HepG2 (cell line): ENCODE measurements at places on chromosomes 16 and 17. TPM values are rescaled to one million over a fixed set of nuclear protein-coding genes. Genes with fewer than 3 reads are reported as not detected.

DNA sequence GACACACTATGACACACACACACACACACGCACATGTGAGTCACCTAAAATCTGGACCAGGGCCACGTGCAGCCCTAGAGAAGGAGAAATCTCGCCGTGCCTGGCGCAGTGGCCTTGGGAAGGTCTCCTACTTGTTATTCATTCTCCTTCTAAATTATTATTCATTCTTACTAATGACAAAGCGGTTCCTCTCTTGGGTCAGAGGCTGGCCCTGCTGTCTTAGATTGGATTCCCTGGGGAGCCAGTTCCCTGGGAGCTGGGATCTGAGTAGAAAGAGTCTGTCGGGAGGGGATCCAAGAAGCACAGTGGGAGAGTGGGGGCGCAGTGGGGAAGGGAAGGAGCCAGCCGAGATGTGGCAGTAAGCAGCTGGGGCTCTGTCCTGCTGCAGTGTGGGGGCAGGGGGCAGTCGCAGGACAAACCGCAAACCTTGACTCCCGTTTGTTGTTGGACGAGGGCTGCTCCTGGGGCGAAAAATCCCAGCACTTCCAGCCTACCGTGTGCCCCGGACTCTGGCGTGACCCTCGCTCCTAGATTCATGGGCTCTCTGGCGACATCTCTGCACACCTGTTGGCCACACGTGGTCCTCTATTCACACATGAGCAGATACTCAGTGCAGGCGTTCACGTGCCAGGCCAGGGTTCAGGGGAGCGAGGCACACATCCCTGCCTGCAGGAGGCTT, 18.7 kb upstream of the JPH3 start:
- H3K4me3 ChIP-seq = no peak overlapping the region
- H3K36me3 ChIP-seq = no peaks in the 10 kb centered on the region
- DNase-seq = no peak
- H3K27me3 ChIP-seq = peaks cover 27% of the 10 kb centered on the region
- peaks cover 20% of the 10 kb centered on the region for H3K4me1 ChIP-seq

GRCh38 chr17:48619826-48620449, 4.8 kb upstream of the HOXB8 start:
- no peak overlapping the region for H3K4me3 ChIP-seq
- H3K27ac ChIP-seq = no peak overlapping the region
- H3K4me1 ChIP-seq = no peaks in the 10 kb centered on the region
- H3K36me3 ChIP-seq = no peaks in the 10 kb centered on the region
- DNase-seq = no peak
- H3K27me3 ChIP-seq = peaks cover 44% of the 10 kb centered on the region

- no peaks in the 10 kb centered on the region for H3K27me3 ChIP-seq
- H3K4me1 ChIP-seq = peaks cover 49% of the 10 kb centered on the region
- H3K27ac ChIP-seq = no peak overlapping the region
- no peak overlapping the region for H3K4me3 ChIP-seq
- peaks cover 52% of the 10 kb centered on the region for H3K36me3 ChIP-seq
Observed at GRCh38 chr16:70252355-70252988, 732 bp upstream of the EXOSC6 start.

GRCh38 chr17:50360486-50361115, 12.4 kb downstream of the MRPL27 start:
- H3K36me3 ChIP-seq = peaks cover 20% of the 10 kb centered on the region
- H3K27ac ChIP-seq = no peak overlapping the region
- peaks cover 44% of the 10 kb centered on the region for H3K4me1 ChIP-seq
- DNase-seq = no peak
- H3K4me3 ChIP-seq = no peak overlapping the region

GRCh38 chr16:58511933-58512815, 3.1 kb upstream of the SETD6 start:
- peaks cover 40% of the 10 kb centered on the region for H3K4me1 ChIP-seq
- H3K27ac ChIP-seq = no peak overlapping the region
- H3K36me3 ChIP-seq = peaks cover 8% of the 10 kb centered on the region
- DNase-seq = peak; percentile 75
- H3K4me3 ChIP-seq = no peak overlapping the region

DNA sequence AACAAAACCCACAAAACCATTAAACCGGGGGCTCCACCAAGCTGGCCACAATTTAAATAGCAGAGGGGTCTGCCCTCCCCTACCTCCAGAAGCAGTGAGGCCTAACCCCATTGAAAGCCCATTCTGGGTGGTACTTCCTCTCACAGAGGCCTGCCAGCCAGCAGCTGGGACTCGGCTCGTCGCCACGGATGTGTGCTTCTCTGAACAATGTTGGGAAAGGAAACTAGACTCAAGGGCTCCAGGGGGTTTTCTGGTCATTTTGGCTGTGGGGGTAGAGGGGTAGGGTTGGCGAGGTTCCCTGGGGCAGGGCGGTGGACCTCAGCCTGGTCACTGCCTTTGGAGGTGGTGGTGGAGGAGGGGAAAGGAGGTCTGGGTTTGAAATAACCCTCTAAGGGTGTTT, 4.7 kb upstream of the PLCG2 start:
- H3K4me3 ChIP-seq = no peak overlapping the region
- peaks cover 8% of the 10 kb centered on the region for H3K27me3 ChIP-seq
- no peak overlapping the region for H3K27ac ChIP-seq
- H3K36me3 ChIP-seq = no peaks in the 10 kb centered on the region
- no peak for DNase-seq

DNA sequence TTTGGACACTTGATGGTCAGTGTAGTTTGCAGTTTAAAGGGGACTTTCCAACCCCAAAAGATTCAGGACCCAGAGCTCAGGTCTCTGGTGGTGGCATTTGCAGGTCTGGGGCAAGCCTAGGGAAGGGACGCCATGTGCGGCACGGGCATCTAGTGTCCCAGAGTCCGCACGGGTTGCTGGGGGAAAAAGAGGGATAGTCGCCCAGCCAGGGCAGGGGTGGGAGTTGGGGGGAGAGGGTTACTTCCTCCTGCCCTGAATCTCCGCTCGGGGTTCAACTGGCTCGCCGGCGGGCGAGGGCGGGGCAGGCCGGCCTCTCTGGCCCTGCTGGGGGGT, 239 bp upstream of the CA7 start:
- peak overlapping the region; percentile 48 for H3K4me3 ChIP-seq
- H3K27ac ChIP-seq = no peak overlapping the region
- H3K36me3 ChIP-seq = no peaks in the 10 kb centered on the region
- peaks cover 70% of the 10 kb centered on the region for H3K27me3 ChIP-seq
- DNase-seq = no peak

DNA sequence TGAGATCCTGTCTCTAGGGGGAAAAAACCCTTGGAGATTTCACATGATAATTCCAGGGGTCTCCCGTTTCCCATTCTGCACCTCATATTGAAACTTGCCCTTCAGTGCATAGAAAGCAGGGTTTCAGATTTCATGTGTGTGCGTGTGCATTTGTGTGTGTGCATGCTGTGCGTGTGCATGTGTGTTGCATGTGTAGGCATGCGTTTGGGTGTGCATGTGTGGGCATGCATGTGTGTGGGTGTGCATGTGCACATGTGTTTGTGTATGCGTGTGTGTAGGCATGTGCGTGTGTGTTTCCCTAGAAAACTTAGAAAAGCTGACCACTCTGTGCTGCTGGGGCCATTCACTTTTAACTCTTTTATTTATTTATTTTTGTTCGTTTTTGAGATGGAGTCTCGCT, 40.0 kb downstream of the IL21R start:
- no peaks in the 10 kb centered on the region for H3K27me3 ChIP-seq
- no peaks in the 10 kb centered on the region for H3K36me3 ChIP-seq
- H3K4me3 ChIP-seq = no peak overlapping the region
- H3K4me1 ChIP-seq = no peaks in the 10 kb centered on the region

Gene OR4D1
- total RNA-seq = not detected in 2 replicates

Gene RANBP10
- 8.5 and 9.2 TPM in 2 replicates for total RNA-seq
